ENCODE measurements at places on chromosomes 2 and 18.

DNA sequence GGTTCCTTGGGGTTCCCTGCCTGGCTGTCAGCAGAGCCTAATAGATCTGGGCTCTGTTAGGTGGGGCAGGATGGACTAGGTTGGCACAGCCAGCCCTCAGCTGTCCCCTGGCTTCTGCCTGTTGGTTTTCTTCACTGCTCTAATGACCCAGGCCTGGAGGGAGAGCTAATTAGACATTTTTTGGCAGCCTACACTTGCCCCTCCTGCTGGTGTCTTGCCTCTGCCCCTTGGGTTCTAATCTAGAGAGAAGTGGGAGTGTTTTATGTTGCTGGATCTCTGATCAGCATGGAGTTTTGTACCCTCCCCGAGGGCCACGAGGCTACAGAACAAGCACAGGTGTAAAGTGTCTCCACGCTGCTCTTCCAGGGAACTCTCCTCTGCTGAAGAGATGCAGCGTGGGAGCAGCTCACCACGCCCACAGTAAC is 199.4 kb upstream of the RASGRP3 start:
- peak; percentile 72 for DNase-seq

- no peak for DNase-seq
Measured at GRCh38 chr2:175445281-175445680, 263.8 kb upstream of the ATP5MC3 start.

- DNase-seq: no peak
Measured at GRCh38 chr2:238856713-238857567, 9.1 kb downstream of the TWIST2 start.

DNA sequence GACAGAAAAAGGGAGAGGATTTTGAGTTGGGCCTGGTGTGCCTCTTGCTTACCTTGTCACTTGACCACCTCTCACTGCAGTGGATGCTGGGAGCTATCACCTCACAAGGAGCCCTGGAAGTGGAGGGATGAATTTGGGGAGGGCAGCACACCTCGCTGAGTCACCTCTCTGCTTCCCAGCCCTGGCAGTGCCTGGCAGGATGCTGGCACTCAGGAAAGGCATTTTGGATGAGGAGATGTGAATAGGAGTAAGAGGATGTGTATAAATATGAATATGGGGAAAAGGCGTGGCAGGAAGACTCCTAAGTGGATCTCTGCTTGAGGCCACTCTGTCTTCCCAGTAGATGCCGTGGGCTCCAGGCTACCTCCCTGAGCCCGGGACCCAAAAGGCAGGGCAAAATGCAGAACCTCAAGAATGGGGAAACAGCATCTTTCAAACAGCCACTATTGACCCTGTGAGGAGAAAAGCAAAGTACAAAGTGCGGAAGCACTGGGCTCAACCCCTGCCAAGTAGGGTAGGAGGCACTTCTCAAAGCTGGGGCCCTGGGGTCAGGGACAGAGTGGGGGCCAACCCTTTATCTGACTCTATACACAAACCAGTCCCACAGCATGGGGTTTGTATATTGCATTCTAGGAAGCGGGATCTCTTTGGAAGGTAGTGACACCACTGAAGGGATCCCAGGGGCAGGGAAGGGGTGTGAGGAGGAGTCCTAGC is 164.5 kb upstream of the GLI2 start:
- no peak for DNase-seq

- peak; percentile 32 for DNase-seq
Measured at GRCh38 chr2:192128655-192129054, 66.1 kb downstream of the TMEFF2 start.

GRCh38 chr18:47418746-47419145 is 167.3 kb upstream of the SKOR2 start:
- peak; percentile 63 for DNase-seq

GRCh38 chr2:112005406-112006075 is 49.5 kb upstream of the TMEM87B start:
- no peak for DNase-seq

DNA sequence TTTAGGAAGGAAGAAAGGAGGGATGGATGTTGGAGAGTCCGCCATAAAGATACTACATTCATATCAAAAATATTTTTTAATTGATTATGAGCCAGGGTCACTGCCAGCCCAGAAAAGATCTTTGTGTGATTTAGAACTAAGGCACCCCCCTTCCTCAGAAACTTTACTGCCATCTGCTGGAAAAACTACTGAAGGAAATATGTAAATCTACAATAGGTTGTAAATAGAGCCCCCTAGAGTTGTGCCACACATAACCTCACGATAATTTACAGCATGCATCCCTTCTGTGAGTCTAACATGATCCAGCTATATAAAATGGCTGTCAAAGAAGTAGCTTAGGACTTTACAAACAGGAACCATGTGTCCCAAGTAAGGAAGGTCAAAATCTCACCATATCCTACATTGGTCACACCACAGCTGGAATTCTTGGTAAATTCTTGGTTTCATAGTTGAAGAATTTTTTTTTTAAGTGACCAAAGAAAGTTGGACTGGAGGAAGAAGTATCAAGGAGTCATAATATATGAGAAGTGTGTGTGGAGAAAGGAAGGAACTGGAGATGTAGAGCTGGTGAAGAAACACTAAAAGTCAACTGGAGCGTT is 152.5 kb downstream of the CYP26B1 start:
- DNase-seq: peak; percentile 22

DNA sequence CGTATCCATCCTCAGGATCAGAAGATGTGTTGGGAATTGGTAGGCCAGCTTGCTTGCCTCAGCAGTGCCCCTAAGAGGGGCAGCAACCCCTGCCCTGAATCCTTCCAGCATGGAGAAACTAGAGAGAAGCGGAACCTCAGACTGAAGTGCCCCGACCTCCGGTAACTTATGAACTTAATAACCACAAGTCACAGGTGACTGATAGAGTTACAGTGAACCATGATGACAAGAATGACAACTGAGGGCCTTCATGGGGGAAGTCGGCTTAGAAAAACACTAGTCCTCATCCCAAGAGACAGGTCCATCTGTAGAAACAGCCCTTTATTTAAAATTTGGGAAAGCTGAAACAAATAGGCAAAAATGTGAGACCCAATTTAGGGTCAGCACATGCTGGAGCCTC is 42.5 kb upstream of the TMEM87B start:
- no peak for DNase-seq

DNA sequence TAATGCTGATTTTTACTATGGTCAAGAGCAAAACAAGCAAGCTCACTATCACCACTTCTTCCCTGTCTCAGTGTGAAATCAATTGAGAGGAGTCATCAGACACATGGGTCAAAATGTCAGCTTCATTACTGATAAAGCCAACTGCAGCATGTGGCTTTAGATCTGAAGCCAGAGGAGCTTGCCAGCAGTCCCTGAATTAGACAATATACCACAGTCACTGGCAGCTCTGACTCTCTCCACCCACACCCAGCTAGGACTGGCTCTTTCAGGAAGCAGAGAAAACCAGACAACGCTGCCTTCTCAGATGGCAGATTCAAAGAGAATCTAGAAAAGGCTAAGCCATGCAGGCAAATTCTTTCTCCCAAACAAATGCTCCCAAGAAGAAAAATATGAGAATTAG is 20.0 kb upstream of the ASB18 start:
- no peak for DNase-seq

GRCh38 chr2:120472891-120473309 is 127.0 kb downstream of the INHBB start:
- DNase-seq: no peak

DNA sequence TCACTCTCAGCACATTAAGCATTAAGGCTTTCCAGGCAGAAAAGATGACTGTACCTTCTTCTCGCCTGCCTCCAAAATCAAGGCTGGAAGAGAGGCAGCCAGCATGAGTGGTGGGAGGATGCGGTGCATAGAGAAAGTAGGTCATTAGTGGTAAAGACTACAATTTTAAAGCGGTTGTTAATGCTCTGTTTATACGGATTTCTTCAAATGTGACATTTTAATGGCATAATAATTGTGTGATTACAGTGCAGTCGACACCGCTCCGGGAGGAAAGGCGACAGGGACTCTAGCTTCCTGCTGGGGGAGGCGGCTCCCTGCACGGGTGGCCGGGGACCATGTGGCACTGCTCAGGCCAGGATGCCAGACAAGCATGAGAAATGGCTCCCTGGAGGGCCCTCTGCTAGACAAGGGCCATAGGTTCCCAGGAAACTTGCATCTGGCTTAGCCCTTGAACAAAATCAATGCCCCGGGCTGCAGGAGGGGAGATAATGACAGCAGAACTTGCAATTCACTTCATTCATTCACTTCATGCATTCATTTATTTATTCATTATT is 129.6 kb downstream of the GALNT14 start:
- DNase-seq: no peak

GRCh38 chr2:145038041-145038525 is 518.2 kb upstream of the ZEB2 start:
- no peak for DNase-seq

GRCh38 chr18:6624661-6625311 is 104.7 kb upstream of the ARHGAP28 start:
- DNase-seq: peak; percentile 90

GRCh38 chr18:2070631-2071030 is 500.7 kb downstream of the METTL4 start:
- peak; percentile 51 for DNase-seq

DNA sequence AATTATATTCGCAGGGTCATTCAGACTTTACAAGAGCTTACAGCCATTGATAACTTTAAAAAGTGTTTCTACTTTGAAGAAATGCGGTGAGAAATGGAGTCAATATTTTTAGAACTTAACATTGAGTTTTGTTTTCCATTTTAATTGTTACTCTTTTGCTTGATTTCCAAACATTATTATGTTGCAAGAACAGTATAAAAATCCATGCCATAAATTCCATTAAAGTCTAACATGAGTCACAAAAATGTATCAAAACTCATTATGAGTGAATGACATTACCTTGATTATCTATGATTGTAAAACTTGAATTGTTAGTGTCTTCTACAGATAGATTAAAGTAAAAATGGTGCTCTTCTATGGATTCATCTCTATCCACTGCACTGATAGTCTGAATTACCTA is 92.6 kb downstream of the CDH19 start:
- no peak for DNase-seq

DNA sequence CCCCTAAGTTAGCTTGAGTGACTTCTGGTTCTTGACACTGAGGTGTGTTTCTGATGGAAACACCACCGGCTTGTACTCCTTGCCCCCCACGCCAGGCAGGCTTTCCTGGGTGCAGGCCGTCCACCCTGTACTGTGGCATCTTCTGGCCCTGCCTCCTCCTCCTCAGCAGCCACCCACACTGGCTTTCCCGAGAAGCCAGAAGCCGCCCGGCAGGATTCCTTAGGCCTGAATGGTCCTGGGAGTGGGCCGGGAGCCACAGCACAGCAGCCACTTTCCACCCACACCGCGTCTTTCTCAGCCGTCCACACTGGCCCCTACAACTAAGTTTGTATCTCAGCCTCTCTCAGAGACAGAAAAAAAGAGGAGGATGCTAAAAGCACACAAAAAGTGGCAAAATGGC is 2.1 kb upstream of the HSBP1L1 start:
- no peak for DNase-seq

DNA sequence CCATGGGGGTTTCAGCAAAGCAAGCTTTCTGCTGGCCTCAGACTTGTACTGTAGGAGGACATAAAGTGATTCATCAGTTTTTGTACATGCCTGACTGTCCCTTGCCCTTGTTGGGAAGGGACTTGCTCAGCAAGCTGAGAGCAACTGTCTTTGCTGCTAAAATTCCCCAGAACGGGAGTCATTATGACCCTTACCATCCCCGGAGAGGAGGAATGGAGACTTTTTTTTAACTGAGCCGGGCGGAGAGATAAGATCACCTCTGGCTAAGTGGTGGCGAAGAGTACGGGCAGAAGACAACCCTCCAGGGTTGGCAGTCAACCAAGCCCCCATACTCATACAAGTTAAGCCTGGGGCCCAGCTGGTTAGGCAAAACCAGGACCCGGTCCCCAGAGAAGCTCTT is 20.4 kb upstream of the NAGK start:
- DNase-seq: no peak

GRCh38 chr2:10169581-10169980 is 47.0 kb downstream of the RRM2 start:
- no peak for DNase-seq

- no peak for DNase-seq
Measured at GRCh38 chr2:119545754-119546446, 1.7 kb downstream of the CFAP221 start.

DNA sequence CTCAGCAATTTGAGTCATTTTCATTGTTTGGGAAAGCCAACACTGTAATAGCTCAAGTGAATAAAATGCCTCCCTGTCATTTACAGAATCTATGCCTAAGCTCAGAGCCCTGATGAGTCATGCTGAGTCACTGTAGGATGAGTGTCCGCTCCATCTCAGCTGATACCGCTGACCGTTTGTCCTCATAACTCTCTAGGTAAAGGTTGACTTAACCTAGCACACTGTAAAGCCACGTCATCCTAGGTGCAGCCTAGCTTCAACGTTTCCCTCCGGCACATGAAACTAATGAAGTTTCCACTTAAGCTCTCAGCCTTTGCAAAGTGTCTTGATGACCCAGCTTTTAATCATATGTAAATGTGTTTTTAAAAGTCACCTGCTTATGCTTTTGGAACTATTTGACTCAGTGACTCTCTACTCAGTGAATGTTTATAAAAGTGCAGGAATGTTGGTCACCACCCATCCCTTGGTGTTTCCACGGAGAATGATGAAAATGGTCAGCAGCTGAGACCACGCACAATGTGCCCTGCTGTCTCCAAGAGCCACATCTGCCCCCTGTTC is 154.0 kb downstream of the PMAIP1 start:
- no peak for DNase-seq

GRCh38 chr2:13770279-13770678 is 862.2 kb upstream of the LRATD1 start:
- DNase-seq: no peak

- no peak for DNase-seq
Measured at GRCh38 chr2:215832791-215833190, 180.6 kb downstream of the MREG start.

GRCh38 chr2:70443726-70444125 is 109.9 kb downstream of the TGFA start:
- DNase-seq: no peak
